ENCODE measurements at places on chromosomes 16 and 17. TPM values are rescaled to one million over a fixed set of nuclear protein-coding genes. Genes with fewer than 3 reads are reported as not detected.

The MYCBPAP gene
- 0.44 TPM for total RNA-seq

The CD300H gene
- not detected for total RNA-seq

The CCL17 gene
- not detected for total RNA-seq

The CHD9NB gene
- total RNA-seq: 1.8 TPM

The KRT31 gene
- total RNA-seq: not detected

The MAPK8IP3 gene
- total RNA-seq: 38.7 TPM

The RNF222 gene
- total RNA-seq: not detected

The CD300LF gene
- total RNA-seq: 0.29 TPM

The BRICD5 gene
- total RNA-seq: 1.9 TPM

The KRT16 gene
- total RNA-seq: not detected

The YBX2 gene
- not detected for total RNA-seq

The ST6GALNAC1 gene
- total RNA-seq: not detected

The C1QTNF1 gene
- total RNA-seq: 220 TPM

The GGT6 gene
- total RNA-seq: not detected

The HOXB6 gene
- 0.29 TPM for total RNA-seq

The CLCN7 gene
- 74.9 TPM for total RNA-seq

The ABCA6 gene
- 7.7 TPM for total RNA-seq

The GRB7 gene
- total RNA-seq: 0.57 TPM

The CIAO2B gene
- total RNA-seq: 154 TPM

The HNF1B gene
- not detected for total RNA-seq

The FNDC8 gene
- total RNA-seq: not detected

The C16orf89 gene
- total RNA-seq: 0.22 TPM

Data from placental pericyte (primary cell).